ENCODE measurements at places on chromosomes 2 and 18.

DNA sequence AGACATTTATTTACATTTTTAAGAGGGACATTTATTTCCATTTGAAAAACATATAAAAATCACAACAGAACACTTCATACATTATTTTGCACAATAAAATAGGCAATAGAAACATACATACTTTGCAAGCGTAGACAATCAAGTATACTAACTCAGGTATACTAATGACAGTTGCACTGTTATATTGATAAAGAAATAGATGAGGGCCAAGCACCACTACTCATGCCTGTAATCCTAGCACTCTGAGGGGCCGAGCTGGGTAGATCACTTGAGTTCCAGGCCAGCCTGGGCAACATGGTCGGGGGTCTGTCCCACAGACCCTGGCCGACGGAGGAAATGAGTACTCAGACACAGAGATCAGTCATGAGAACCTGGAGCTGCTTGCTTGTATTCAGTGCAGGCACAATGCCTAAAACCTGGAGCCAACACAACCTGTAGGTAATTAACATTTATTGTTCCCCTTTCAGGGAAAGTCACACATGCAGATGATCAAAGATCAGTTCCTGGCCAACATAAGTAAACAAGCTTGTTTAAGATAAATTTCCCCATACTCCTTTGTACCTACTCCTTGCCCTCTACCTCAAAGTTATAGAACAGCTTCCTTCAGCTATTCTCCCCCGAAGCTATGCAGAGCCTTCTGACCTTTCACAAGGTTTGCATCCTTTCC is 1960.2 kb downstream of the SUCLG1 start:
- DNase-seq, result no peak

GRCh38 chr2:107776362-107776761 is 50.3 kb upstream of the RGPD4 start:
- no peak for DNase-seq

DNA sequence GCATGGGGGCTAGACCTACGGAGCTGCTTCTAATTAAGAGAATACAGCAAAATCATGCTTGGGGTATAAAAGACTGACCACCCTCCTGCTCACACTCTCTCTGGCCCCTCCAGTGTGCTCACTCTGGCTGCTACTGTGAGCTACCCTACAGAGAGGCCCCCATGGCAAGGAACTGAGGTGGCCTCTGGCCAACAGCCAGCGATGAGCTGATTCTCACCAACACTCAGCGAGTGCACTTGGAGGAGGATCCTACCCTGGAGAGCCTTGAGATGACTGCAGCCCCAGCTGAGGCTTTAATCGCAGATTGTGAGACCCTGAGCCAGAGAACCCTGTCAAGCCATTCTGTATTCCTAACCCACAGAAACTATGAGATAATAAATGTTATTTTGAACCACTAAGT is 88.2 kb downstream of the GFPT1 start:
- peak; percentile 49 for DNase-seq

DNA sequence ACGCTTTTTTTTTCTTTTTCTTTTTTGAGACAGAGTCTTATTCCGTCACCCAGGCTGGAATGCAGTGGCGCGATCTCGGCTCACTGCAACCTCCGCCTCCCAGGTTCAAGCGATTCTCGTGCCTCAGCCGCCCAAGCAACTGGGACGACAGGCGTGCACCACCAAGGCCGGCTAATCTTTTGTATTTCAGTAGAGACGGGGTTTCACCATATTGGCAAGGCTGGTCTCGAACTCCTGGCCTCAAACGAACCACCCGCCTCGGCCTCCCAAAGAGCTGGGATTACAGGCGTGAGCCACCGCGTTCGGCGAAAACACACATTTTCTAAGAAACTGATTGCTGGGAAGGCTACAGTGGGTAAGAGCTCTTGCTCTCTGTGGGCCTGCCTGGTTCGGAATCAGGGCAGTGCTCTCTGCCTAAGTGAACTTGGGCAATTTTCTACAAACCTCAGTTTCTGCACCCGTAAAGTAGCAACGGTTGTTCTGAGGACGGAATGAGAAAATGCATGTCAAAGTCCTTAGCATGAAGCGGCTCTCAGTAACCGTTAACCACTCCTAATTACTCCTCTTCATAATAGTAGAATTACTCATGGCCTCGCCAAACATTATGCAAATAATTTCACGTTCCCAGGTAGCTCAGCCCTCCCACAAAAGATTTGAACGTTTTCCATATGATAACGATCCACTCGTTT is 1.0 kb upstream of the PMAIP1 start:
- DNase-seq, result no peak

GRCh38 chr2:110848519-110849030 is 116.2 kb downstream of the ACOXL start:
- no peak for DNase-seq
